ENCODE measurements at places on chromosomes 4 and X. TPM values are rescaled to one million over a fixed set of nuclear protein-coding genes. Genes with fewer than 3 reads are reported as not detected.

Gene FAM9B
- total RNA-seq = not detected

Gene SORCS2
- not detected for total RNA-seq

Gene BBS7
- total RNA-seq = 13.9 TPM

Gene CD40LG
- not detected for total RNA-seq

Gene UGT2B15
- not detected for total RNA-seq

Gene BEX2
- total RNA-seq = 33.8 TPM

Gene DCAF8L2
- not detected for total RNA-seq

Gene CT45A10
- not detected for total RNA-seq

Gene IL2RG
- 301 TPM for total RNA-seq

Gene HPGDS
- not detected for total RNA-seq

Gene MAGEB4
- total RNA-seq = not detected

Gene RAB40AL
- total RNA-seq = not detected

Gene CLCN5
- total RNA-seq = 1.5 TPM

Gene TMEM47
- total RNA-seq = not detected

Gene XKRX
- 1.8 TPM for total RNA-seq

Gene LRBA
- total RNA-seq = 57.7 TPM

Gene LONRF3
- total RNA-seq = 9.3 TPM

Gene TEX13C
- not detected for total RNA-seq

Gene SPATA4
- not detected for total RNA-seq
